ENCODE measurements at places on chromosomes 3 and 15.

DNA sequence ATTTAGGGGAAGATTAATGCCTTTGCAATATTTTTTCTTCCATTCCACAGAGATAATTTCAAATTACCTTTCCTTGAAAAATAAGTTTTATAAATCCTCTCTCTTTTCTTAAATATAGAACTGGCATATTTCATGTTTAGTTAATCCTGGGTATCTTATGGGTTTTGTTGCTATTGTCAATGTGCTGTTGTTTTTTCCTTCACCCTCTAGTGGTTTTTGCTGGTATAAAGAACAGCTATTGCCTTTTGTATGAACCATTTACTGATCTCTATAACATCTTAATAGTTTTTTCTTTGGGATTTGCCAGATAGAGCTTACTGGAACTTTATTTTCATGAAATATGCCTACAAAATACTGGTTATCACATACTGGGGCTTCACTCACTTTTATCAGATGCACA is 359.6 kb upstream of the DPPA4 start:
- no peak for DNase-seq

DNA sequence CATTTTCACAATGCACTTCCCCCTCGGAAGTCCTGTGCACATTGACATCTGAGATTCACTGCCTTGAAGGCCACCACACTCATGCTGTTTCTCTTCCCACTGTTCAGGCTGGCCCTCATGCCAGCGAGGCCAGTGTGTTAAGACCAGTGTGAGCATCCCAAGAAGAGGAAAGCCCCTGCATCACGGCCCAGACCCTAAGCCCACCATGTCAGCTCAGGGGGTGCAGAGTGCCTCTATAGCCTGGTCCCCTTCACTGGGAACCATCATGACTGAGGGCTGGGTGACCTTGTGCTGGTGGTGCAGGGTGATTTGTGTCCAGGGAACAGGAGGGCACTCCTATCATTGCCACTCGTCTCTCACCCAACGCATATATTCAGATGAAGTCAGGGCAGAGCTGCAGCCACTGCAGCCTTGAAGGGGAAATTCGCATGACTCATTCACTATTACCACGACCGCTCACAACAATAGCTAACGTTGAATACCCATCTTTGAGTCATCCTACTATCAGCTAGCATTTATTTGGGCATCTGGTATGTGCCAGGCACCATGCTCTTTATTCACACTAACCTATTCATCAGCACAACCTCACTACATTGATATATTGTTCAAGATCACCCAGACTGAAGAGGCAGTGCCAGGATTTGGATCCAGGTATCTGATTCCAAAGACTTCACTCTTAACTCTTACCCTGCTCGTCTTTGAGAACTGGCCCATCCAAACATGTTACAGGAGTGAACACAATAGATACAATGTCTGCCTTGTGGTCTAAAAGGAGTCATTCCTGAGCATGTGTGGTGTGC is 58.8 kb upstream of the SLC6A11 start:
- no peak for DNase-seq

DNA sequence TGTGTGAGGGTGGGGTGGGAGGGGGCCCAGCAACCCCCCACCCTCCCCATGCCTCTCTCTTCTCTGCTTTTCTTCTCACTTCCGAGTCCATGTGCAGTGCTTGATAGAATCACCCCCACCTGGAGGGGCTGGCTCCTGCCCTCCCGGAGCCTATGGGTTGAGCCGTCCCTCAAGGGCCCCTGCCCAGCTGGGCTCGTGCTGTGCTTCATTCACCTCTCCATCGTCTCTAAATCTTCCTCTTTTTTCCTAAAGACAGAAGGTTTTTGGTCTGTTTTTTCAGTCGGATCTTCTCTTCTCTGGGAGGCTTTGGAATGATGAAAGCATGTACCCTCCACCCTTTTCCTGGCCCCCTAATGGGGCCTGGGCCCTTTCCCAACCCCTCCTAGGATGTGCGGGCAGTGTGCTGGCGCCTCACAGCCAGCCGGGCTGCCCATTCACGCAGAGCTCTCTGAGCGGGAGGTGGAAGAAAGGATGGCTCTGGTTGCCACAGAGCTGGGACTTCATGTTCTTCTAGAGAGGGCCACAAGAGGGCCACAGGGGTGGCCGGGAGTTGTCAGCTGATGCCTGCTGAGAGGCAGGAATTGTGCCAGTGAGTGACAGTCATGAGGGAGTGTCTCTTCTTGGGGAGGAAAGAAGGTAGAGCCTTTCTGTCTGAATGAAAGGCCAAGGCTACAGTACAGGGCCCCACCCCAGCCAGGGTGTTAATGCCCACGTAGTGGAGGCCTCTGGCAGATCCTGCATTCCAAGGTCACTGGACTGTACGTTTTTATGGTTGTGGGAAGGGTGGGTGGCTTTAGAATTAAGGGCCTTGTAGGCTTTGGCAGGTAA is 8.1 kb downstream of the FAM131A start:
- DNase-seq = peak; percentile 90

DNA sequence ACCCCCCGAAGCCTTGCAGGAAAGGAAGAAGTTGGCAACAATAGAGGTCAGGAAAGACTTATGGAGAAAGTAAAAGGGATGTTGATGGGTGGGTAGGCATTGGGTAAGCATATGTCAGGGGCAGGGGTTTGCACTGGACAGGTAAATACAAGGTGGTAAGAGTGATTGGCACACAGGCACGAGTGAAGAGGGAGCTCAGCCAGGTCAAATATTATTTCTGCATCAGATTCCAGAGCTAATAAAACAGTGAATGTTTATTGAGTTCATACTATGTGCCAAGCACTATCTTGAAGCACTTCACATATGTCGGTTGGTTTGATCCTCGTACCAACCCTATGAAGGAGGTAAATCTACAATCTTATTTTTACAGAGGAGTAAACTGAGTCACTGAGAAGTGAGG is 6.6 kb downstream of the CLSTN2 start:
- DNase-seq = no peak
